ENCODE measurements at places on chromosomes 4 and X.

GRCh38 chrX:130082244-130083106 lies 27.8 kb downstream of the ELF4 start:
- DNase-seq: no peak

DNA sequence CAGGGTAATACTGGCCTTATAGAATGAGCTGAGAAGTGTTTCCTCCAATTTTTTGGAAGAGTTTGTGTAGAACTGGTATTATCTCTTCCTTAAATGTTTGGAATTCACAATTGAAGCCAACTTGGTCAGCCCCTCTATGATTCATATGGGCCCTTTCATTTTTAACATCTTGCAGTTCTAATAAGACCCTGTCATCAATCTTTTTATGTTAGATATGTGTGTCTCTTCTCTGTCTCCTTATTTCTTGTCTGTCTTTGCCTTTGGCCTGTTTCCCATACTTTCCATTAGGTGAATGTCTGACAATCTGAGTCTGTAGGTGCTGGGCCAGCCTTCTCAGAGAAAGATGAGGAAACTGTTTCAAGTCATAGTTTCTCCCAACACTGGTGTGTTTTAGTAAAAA lies 88.7 kb downstream of the SLC16A2 start:
- DNase-seq: no peak

DNA sequence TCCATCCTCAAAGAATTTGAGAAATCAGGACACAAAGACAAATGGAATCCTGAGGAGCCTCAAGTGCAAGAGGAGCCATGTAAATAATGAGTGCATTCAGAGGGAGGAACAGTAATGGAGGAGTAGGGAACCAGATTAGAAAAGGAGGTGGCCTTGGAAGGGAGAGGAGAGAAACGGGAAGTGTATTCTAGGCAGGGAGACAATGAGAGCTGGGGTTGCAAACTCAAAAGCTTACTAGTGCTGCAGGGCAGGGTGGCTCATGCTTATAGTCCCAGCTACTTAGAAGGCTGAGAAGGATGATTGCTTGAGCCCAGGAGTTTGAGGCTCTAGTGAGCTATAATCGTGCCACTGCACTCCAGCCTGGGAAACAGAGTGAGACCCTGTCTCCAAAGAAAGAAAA lies 113.2 kb upstream of the LSM6 start:
- DNase-seq: no peak

DNA sequence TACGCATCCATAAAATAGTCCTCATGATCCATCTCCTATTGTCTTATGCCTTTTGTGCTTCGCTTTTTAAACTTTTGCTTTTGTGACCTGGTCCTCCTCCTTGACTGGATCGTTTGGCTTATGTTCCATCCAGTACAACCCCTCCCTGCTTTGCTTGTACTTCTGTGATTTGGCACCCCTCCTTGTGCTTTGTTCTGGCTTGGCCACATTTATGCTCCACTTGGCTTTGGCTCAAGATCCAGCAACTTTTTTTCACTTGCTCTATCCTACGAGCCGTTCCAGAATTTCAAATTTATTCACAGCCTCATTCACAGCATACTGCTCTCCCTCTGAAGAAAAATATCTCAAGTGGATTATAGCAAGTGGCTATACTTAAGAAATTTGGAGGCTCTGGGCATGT lies 28.0 kb upstream of the GLRA2 start:
- peak; percentile 74 for DNase-seq

DNA sequence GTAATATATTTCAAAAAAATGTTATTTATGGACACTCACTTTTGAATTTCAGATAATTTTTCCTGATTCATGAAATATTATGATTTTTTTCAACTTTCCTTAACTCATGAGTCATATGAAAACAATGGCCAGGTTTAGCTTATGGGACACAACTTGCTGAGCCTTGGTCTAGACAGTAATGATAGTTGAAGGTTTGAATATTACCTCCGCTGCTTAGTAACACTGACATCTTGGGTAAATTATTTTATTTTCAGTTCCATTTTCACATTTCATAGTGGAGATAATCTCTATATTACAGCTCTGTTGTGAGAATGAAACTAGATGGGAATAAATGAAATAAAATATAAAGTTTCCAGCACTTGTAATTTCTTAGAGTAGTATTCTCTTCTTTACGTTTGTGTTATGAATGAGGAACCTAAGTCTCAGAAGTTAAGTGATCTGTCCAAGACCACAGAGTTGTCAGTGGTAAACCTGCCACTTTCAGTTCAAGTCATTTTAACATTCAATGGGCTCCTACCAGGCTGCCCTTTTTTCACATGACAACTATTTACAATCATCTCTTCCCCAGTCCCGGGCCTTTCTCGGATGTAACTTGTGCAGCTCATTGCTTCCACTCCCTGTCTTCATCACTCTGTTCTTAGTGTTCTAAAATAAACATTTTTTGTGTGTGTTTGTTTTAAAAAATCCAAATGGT lies 46.8 kb upstream of the GC start:
- no peak for DNase-seq

DNA sequence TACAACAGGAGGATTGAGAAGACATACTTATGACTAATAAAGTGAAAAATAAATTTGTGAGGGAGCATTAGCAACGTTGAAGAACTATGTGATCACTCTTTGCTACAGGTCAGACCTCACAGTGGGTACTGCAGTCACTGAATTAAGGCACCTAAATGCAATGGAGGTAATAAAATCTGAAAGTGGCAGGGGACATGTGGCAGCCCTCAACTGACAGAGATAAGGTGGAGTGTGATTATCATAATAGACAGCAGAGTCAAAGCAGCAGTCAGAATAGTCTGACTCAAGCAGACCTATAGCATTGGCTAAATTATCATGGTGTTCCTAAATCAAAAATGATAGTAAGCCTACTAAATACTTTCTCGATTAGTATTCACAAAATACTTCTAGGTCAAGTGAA lies 1220.5 kb downstream of the PCDH18 start:
- DNase-seq: no peak

Measured in NCI-H446 (cell line).